ENCODE measurements at places on chromosomes 5 and 9.

- DNase-seq: no peak
Observed at GRCh38 chr9:137311986-137312851, 10.1 kb upstream of the NRARP start.

DNA sequence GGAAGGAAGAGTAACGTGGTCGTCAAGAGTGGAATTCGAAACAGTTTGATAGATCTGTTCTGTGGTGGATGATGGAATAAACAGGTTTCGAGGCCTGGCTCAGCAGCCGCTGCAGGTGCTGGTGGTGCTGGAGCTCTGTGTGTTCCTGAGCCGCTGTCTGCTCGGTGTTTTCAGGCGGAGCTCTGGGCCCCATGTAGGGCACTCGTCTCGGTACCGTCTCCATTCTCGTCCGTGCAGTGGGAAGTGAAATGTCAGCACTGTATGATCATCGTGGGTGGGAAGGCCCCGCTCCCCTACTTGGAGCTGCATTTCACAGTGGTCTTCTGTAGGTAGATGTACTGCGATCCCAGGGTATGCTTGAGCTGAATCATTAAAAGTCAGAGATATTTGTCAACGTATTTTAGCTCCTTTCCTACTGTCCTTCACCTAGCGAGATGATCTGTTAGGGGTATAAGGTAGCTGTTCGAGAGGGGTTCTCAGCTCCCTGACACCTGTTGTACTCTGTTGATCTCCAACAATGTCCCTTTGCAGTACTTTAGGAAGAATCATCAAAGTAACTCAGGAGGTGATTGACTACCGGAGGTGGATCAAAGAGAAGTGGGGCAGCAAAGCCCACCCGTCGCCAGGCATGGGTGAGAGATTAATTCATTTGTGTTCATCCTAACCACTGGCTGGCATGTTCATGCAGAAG, 35.9 kb downstream of the TENT4A start:
- DNase-seq: no peak

- peak; percentile 47 for DNase-seq
Observed at GRCh38 chr9:125829743-125830142, 82.6 kb downstream of the PBX3 start.

DNA sequence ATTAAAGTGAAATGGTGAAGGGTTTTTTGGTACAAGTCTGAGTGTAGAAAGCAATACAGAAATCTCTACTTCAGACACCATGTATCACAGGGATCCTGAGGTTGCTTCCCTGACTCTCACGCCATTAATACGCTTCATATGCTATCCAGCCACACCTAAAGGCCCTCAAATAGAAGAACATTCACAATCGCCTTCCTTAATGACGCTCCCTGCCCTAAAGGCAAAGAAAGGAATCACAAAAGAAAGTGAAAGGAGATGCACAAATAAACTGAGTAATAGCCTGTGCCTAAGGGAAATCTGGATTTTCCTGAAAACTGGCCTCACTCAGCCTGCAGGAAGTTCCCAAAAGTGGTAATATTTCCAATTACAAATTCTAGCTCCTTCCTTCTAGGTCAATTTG, 1002.7 kb upstream of the DMAC1 start:
- no peak for DNase-seq

DNA sequence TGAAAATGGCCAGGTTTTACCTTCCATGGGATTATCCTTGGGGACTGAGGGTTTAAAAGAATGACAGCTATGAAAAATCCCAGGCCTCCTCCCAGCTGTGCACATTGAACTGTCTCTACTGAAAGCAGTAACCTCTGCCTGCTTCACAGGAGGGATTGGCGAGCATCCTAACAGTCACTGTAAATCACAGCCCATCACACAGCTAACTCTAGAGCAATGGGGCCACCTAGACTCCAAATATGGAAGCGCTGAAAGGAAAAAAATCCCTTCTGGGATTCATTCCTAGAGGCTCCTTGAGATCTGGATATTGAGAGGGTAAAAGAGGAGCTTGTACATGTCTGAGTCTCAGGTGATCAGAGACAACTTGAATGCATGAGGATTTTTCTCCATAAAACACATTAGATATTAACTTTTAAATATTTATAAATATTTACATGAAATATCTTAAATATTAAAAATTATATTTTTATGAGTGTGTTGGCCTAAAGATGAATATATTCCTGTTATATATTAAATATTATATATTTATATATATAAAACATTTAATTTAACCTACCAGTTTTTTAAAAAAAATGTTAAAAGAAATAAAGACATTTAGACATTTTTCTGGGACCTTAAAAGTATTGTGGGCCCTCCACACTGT, 133.8 kb upstream of the SLC24A2 start:
- DNase-seq: no peak

GRCh38 chr5:140054086-140054689, 11.1 kb upstream of the NRG2 start:
- no peak for DNase-seq

- no peak for DNase-seq
Observed at GRCh38 chr9:136786451-136786850, 4.7 kb upstream of the TMEM141 start.

GRCh38 chr5:135027266-135027696, 6.7 kb downstream of the PITX1 start:
- no peak for DNase-seq

DNA sequence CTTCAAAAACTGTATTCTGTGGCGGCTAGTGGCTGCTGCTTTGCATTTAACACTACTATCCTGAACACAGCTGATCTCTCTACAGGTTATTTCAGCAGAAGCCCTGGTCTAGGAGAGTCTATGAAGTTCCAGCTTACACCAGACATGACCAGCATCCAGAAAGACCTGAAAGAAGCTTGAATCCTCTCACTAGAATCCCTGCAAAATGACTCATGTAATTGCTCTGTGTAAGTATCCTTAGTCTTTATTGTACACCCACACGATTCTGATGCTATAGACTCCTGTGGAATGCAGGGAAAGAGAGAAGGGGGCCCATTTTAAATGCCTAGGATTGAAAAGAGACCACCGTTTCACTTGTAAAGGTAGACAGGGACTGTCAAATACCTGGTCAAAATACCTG, 859 bp upstream of the GRIA1 start:
- no peak for DNase-seq

- DNase-seq: no peak
Observed at GRCh38 chr9:106052735-106053134, 358.4 kb downstream of the TMEM38B start.

DNA sequence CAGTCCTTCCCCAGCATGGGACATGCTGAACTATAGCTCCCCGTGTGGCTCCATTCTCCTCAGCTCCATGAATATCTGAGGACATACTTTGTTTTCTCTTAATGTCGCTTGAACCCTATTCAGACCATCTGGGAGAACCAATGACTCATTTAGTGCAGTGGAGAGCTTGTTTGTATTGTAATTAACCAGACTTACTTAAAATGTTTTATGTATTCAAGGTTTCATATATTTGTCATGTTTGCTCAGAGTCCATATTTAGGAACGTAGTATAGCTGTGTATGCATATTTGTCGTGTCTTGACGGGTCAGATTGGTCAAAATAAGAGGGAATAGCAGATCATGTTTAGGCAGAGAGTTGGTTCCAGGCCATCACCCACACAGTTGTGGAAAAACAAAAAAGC, 150.1 kb upstream of the NTRK2 start:
- no peak for DNase-seq

- DNase-seq: no peak
Observed at GRCh38 chr5:135106610-135107471, 72.8 kb upstream of the PITX1 start.

DNA sequence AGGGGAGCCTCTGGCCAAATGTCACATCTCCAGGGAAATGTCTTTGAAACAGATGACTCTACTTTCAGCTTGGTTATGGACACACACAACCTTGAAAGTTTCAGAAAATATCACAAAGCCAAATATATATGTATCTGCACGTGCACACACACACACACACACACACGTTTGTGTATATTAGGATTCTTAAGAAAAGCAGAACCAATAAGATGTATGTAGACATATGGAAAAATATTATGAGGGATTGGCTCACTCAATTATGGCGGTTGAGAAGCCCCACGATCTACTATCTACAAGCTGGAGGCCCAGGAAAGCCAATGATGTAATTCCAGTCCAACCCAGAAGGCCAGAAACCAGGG, 194.9 kb downstream of the PALM2AKAP2 start:
- DNase-seq: no peak

DNA sequence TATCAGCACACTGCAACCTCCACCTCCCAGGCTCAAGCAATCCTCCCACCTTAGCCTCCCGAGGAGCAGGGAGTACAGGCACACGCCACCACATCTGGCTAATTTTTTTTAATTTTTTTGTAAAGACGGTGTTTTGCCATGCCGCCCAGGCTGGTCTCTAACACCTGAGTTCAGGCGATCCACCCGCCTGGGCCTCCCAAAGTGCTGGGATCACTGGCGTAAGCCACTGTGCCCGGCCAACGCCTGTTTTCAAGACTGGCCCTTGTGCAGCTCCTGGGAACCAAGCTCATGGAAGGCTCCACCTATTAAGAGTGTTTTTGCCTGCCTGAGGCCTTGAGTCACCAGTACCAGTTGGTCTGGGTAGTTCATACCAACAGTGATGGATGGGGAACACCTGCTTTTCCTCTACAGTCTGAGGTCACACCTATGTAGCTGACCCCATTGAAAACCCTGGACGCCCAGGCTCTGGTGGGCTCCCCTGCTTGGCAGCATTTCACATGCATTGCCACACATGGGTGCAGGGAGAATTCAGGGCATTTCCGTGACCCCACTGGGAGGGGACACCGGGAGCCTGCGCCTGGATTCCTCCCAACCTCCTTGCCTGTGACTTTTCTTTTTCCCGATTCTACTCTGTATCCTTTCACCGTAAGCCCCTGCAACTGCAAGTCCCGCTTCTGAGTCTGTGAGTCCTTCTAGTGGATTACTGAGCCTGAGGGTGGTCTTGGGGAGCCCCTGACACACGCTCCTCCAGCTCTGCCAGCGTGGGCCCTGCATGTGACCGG, 63.5 kb downstream of the ZNF354C start:
- no peak for DNase-seq

- DNase-seq: no peak
Observed at GRCh38 chr9:112017878-112018277, 121.3 kb downstream of the UGCG start.

GRCh38 chr9:137452006-137452760, 7.0 kb downstream of the NSMF start:
- no peak for DNase-seq

- DNase-seq: peak; percentile 95
Observed at GRCh38 chr9:134936346-134937163, 18.8 kb upstream of the FCN1 start.

DNA sequence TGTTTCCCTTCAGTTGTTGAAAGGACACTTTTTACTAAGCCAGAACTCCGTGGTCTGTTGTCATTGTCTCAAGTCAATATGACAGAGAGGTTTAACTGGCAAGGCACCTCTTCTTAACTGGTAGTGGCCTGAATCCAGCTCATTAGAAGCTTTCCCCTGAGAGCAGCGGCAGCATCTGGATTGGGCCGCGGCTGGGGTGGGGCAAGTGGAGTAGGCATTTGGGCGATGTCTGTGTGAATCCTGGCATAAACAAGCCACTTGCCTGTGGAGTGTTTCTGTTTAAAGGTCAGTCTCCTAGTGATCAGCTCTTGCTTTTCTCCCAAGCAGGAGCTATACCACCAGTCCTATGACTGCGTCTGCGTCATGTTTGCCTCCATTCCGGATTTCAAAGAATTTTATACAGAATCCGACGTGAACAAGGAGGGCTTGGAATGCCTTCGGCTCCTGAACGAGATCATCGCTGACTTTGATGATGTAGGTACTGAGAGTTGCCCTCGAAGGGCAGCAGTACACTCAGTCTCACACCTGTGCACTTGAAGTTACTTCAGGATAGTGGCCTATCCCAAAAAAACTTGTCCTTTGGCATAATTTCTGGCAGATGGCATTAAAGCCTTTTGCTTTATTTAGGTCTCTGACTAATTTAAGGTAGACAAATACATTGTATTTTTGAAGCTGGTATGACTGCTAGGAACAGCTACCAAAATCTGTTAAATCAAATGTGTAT, 48.9 kb downstream of the CFAP90 start:
- DNase-seq: no peak

- DNase-seq: no peak
Observed at GRCh38 chr5:15763754-15764153, 263.8 kb downstream of the FBXL7 start.

DNA sequence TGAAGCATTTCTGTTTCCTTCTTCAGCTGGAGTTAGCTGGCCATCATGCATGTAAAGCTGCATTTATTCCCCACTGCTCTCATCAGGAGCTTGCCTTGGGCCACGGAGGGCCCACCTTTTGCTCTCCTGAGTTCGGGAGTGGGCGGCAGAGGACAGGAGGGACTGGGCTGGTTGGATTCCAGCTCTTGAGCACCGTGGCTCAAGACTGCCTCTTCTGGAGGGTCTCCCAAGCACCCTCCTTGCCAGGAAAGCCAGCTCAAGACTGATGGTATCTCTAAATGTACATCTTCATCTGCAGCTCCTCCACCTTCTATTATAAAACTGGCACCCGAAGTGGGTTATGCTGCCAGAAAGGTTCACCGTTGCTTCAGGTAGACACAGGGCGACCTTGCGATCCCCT, 399.6 kb upstream of the IRX1 start:
- DNase-seq: no peak

- DNase-seq: peak; percentile 23
Observed at GRCh38 chr9:69018737-69019136, 4.8 kb upstream of the PRKACG start.

GRCh38 chr5:852018-852417, 1.2 kb upstream of the ZDHHC11 start:
- DNase-seq: no peak

DNA sequence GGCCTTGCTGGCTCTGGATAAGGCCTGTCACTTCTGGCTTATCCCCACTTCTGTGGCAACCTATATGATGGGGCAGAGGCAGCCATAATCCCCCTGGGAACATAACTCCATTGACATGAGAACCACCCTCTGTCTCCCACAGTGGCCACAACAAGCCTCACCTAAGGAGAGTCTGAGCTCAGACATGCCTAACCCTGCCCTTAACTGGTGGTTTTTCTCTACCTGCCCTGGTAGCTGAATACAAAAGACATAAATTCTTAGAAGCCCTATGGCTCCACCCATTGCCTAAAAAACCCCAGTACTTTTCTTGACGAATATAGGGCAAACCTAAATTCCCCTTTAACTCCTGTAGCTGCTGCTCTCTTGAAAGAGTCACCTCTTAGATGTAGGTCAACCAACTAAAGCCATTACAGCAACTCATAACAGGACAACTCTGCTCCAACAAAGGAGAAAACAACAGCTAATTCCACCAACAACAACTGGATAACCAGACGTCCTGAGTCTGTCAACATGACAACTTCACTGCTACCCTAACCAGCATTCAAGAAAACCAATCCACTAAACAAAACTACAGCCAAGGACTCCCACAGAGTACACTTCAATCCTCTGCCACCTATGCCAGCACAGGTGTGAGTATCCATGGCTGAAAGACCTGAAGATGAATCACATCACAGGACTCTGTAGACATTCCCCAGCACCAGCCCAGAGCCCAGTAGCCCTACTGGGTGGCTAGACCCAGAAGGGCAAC, 427.7 kb downstream of the PRELID2 start:
- no peak for DNase-seq

- DNase-seq: no peak
Observed at GRCh38 chr5:167008705-167009104, 1282.7 kb upstream of the WWC1 start.

All from inflammatory macrophage (primary cell).